ENCODE measurements at places on chromosomes 6 and 20.

- DNase-seq: no peak
These were observed 281.0 kb upstream of the EYS start for GRCh38 chr6:65988006-65988405.

- no peak for DNase-seq
These were observed 96.8 kb downstream of the PDE10A start for GRCh38 chr6:165566088-165566828.

DNA sequence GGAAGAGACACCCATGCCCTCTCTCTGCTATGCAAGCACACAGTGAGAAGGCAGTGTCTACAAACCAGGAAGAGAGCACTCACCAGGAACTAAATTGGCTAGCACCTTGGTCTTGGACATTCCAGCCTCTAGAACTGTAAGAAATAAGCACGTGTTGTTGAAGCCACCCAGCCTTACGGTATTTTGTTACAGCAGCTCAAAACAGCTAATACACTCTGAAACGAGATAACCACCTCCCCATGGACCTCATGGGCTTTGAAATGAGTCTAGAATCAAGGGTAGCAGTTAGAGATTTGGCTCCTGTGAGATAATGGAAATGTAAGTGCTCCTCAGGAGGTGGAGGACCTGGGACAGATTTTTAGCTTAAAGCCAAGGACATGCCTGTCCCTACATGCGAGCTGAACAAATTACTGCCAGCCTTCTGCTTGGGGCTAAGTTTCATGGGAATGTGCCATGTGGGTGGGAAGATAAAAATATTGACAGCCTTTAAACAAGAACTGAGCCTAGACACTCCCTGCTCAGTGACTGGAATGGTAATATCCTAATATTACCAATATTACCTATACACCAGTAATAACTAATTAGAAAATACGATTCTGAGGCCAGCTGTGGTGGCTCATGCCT is 3.9 kb upstream of the ZNF318 start:
- DNase-seq: no peak

- DNase-seq: no peak
These were observed 144.6 kb downstream of the BCAS1 start for GRCh38 chr20:53925651-53926401.

- no peak for DNase-seq
These were observed 94.9 kb upstream of the C6orf118 start for GRCh38 chr6:165404296-165404695.

GRCh38 chr6:85506441-85507093 is 56.7 kb downstream of the NT5E start:
- DNase-seq: no peak

DNA sequence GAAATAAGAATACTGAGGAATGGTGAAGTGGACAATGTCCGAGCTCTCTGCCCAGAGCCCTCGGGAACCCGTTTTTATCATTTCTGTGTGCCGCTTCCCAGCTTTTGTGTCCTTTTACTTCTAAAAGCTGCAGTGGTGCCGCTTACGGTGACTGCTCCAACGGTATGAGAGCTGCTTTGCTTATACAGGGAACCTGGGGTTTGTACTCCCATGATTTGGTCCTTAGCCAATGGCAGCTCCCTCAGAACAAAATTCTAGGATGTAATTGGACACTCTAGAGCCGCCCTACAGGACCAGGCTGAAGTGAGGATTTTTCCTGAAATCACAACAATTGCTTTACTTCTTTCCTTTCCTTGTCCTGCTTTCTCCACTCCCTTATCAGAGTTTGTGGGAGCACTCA is 24.2 kb upstream of the PCSK2 start:
- DNase-seq: no peak

DNA sequence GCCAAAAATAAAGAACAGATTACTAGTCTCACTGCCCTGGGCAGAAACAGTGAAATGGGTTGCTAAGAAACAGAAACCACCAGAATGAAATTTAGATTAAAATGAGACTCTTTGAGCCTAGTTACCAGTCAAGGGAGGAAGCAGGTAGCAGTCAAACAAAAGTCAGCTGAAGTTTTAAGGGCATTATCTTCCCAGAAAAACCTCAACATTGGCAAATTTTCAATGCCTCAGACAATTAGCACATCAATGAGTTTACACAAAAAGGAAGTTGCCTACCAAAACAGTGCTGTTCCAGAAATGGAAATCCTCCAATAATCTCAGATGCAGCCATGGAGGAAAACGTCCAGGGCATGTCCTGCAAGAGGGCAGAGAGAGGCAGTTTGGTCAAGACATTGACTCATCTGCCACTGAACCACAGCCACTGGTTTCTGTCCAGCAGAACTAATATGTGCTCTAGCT is 399.7 kb upstream of the ADGRB3 start:
- no peak for DNase-seq

DNA sequence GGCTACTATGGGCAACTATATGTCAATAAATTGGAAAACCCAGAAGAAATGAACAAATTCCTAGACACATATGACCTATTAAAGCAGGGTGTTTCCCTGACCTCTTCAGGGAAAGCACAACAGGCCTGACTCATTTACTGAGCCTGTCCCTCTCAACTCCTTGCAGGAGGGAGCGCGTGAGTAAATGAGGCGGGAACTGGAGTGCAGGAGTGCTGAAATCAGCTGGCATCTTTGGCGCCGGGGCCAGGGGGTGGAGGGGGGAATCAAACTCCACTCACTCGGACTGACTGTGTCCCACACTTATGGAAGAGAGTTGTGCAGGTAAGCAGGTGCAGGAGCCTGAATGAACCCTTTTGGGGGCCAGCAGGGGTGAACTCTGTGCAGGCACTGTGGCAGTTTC is 671.2 kb upstream of the PTCHD4 start:
- no peak for DNase-seq

- DNase-seq: no peak
These were observed 186.3 kb downstream of the EDN1 start for GRCh38 chr6:12476484-12476883.

DNA sequence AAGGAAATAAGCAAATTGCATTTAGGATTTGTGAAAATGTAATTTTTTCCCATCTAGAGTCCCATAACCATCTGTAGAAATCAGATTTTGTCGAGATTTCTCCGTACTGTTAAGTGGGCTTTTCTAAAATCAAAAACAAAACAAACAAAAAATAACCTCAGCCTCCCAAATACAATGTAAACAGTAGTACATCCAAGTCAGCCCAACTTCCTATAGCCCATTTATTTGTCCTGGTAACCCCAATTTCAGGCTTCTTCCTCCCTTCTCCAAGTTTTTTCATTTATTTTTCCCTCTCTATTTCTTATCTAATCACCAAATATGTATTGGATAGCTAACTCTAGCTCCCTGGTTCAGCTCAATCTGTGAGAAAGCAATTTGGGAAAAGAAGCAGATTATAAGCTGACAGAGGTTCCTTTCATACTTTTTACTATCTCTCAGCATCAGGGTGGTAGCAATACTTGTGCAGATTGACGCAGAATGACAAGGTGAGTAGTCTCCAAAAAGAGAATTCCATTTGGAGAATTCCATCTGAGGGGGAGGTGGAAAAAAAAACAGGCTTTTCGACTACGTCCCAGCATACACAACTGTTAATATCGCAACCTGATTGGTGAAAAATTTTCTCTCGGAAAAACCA is 132.6 kb upstream of the BTN3A2 start:
- DNase-seq: no peak

DNA sequence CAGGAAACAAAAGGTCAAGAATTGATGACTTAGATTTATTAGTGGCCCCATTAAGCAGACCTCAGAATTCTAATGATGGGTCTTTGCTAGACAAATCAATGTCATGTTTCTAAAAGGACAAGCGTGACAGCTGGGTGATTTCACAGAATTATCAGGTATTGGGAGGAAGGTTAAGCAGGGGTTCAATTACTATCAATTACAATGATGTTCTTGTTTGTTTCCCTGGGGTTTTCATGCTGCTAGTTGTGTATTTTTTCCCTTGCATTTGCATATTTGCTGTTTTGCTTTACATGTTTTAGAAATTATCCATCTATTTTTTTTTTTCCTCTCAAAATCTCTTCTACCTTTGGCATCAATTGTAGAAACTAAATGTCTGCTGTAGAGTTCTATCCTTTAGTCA is 27.9 kb downstream of the GNAS start:
- DNase-seq: no peak

DNA sequence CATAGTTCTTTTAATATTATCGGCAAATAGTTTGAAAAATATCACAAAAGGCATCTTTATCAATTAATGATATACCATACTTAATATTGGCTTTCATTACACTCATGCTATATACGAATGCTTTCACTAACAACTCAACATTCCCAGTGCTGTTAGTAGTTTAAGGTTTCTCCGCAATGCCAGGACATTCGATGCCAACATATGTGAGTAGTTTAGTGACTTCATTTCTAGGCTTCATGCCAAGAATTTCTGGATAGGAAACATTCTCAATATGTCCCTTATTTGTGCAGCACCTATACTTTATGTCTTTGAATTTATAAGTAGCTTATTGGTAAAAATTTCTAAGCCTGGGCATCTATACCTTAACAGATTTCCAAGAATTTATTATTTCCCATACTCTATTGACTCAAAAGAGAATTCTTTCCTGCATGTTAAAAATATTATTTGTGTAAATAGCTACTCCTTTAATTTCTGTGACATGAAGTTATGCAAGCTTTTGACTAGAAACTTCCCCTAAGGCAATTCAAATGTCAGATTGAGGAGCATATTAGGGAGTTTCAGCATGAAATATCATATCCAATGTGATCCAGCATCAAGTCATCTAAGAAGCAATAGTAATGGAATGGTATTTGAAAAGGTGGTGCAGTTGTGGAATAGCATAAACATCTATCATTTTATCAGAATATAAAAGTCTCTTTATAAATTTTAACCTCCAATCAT is 236.0 kb upstream of the STXBP5 start:
- no peak for DNase-seq

GRCh38 chr6:108097882-108098281 is 23.3 kb upstream of the OSTM1 start:
- no peak for DNase-seq

GRCh38 chr6:11473008-11473740 is 64.4 kb upstream of the TMEM170B start:
- no peak for DNase-seq

GRCh38 chr6:160221423-160221822 is 37.2 kb downstream of the SLC22A2 start:
- DNase-seq: no peak

DNA sequence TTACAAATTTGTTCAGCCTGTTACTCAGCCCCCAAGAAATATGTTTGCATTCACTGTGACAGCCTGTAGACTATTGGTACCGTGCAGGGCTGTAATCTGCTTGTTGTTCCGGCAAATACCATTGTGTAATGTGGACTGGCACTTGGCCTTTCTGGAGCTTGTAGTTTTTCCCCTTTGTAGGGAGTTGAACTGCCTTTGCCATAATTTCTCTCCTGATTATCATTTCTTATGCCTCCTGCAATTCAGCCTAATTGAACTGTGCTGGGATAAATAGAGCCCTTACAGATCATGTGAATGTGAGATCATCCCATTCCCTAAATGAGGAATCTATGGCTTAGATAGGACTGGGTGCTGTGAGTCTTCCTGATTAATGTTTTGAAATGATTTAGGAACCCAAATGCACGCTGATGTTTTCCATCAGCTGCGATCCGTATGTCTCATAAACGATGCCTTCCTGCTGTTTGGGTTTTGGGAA is 185.1 kb downstream of the JARID2 start:
- no peak for DNase-seq

DNA sequence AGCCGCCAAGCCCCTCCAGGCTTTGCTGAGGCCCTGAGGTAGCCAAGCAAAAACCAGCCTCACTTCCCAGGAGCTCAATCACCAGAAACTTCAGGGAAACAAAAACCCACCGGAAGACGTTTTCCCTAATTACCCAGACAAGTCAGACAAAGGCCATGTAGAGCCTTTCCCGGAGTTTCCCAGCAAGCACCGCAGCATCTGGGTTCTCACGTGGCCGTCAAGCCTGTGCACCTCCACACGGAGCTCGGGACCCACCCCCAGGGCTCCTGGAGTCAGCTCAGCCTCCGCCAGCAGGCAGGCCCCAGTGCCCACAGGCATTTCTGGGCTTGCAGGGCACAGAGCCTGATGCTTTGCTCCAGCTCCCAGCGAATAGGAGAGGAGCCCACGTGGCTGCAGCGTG is 10.1 kb upstream of the MRGBP start:
- no peak for DNase-seq

GRCh38 chr6:111789598-111789997 is 83.7 kb downstream of the FYN start:
- no peak for DNase-seq

GRCh38 chr20:41232973-41233926 is 84.3 kb downstream of the ZHX3 start:
- DNase-seq: no peak

DNA sequence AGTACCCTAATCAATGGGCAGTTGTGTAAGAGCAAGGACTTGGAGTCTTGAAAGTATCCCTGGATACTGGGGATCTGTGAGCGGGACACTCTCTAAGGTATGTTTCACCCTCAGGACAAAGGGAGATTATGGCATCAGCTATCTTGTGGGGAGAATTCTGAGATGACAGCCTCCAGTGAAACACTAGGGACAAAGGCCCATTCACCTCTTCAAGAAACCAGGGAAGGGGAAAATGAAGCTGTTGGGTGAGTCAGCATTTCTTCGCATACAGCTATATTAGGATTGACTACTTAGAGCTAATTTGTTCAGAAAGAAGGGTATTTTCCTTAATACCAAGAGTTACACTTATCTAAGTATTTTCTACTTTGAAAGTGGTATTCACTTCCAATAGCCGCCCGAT is 35.9 kb downstream of the OPN5 start:
- DNase-seq: no peak

GRCh38 chr6:138691595-138692057 is 81.9 kb upstream of the CCDC28A start:
- DNase-seq: no peak

DNA sequence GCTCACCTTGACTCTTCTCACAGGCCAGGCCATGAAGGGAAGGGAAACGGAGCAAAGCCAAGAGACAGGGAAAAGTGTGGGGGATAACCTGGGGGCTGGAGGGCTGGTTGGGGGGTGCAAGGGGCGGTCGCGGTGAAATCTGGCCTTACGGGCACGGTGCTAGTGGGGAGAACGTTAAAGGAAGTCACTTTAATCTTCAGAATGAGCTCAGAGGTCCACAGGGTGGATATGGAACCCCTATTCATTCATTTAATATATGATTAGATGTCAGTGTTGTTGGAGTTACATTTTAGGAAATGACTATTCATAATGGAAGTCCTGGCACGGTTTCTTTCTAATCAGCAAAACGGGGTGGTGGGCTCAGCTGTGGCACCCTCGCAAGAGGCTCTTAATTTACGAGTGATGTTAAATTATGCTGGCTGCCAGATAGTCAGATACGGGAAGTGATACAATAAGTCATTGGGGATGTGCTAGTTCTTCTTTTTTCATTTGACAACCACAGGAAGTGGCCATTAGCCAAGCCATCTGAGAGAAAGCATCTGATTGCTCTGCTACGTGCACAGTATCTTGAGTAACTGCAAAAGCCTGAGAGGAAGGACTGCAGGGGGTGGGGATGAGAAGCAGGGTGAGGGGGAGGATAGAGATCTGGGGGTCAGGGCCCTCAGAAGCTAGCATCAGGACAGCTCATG is 253.0 kb downstream of the QKI start:
- no peak for DNase-seq

DNA sequence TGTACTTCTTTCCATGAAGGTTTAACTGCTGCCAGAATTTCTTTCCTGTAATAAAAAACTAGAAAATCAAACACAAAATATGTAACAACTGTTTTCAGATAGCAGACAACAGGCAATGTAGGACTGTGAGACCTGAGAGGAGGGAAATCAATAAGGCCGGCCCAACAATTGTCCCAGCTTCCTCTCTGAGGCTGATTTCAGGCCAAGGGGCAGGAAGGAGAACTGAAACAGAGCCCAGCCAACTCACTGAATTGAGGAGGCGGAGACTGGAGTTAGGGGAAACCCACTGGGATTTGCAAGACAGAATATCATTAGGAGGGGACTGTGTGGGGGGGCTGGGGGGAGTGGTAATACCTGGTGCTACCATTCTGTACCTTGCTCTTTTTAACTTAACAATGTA is 42.2 kb downstream of the FLRT3 start:
- DNase-seq: no peak
